ENCODE measurements at places on chromosomes 3 and 15.

DNA sequence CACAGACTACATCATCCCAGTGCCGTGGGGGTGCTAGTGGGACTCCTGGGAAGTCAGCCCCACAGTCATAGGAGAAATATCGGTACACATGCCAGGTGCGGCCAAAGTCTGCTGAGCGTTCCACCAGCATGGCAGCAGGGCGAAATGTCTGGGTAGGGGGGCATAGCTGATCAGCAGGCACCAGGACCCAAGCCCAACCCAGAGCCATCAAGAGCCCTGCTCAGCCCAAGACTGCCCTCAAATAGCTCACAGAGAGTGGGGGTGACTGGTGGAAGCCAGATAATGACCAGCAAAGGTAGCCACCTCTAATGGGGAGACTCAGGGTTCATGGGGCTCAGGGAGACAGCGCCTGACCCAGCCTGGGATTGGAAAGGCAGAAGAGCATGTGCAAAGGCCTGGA lies 1.3 kb downstream of the LAMB2 start:
- no peak for DNase-seq

DNA sequence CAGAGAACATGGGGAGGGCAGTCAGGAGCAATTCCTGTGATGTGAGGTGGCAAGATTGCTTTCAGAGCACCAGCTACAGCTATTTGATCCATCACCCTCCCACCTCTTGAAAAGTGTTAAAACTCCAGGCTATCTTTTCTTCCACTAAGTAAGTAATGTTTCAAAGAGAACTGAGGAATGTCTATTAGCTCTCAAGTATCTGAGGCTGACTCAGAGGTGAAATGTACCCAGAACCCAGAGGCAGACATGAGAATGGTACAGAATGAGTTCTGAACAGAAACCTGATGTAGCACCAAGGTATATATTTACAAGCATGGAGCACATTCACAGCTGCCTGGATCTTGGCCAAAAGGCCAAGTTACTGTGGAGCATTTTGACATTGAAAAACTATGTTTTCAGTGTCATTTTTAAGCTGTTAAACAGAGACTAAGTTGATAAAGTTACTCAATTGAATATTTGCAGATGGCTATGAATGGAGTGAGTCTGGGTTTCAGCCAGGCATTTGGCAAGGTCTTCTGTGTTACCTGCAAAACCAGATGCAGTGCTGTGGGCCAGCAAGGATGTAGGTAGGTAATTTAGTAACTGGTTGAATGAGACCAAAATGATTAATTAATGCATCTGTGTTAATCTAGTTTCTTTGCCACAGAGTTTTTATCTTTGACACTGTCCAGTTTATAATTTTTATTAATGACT lies 227.7 kb upstream of the CD96 start:
- DNase-seq: no peak

- DNase-seq: no peak
Observed at GRCh38 chr15:70269311-70269911, 171.7 kb upstream of the TLE3 start.

- no peak for DNase-seq
Observed at GRCh38 chr15:72540606-72541237, 66.6 kb downstream of the ARIH1 start.

DNA sequence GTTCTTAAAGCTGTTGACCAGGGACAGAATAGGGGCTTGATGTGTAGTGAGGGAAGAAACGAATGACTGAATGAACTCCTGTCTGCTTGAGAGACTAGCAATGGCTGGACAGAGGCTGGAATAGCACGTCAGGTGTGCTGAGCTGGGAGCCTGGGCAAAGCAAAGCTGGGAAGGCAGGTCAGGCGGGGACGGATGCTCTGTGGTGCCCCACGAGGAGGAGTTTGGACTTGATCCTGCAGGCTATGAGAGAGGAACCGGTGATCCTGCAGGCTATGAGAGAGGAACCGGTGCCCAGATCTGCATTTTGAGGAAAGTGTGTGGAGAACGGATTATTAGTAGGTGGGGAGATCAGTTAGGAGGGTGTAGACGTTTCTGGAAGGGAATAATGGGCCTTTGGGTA lies 31.3 kb upstream of the PSTPIP1 start:
- DNase-seq: no peak

GRCh38 chr3:171427771-171428320 lies 32.4 kb downstream of the TNIK start:
- DNase-seq: no peak

DNA sequence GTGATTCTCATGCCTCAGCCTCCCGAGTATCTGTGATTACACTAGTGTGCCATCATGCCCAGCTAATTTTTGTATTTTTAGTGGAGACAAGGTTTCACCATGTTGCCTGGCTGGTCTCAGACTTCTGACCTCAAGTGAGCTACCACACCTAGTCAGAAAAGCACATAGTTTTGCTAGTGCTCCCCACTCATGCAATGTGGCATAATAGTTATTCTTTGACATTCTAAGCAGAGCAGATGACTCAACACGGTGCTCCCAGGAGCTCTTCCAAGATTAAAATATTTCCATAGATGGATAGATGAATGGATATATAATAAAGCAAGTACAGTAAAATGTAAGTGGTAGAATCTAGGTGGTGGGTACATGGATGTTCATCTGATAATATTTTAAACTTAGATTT lies 53.1 kb upstream of the GK5 start:
- DNase-seq: no peak

GRCh38 chr3:150232992-150233451 lies 175.1 kb upstream of the TSC22D2 start:
- DNase-seq: no peak

DNA sequence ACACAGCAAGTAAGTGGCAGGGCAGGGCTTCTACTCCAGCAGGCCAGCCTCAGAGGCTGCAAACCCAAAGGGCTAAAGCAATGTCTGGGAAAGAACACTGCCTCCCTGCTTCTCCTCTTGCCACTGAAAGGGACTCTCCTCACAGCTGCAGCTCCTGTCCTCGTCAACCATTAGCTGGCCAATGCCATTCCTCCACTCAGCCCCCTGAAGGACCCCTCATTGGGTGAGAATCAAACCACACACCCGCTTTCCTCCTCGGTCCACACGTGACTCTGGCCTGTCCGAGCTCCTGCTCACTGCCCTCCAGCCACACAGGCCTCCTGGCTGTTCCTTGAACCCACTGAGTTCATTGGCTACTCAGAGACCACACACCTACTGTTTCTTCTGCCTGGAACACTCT lies 253.7 kb upstream of the TLE3 start:
- DNase-seq: no peak

Data from stimulated activated CD4-positive, alpha-beta T cell treated with anti-CD3 and anti-CD28 coated beads, Interleukin-15, amount 100 ng/mL, for 1 hour (primary cell).